ENCODE measurements at places on chromosomes 7 and 10. TPM values are rescaled to one million over a fixed set of nuclear protein-coding genes. Genes with fewer than 3 reads are reported as not detected.

Gene EN2
- not detected for polyA plus RNA-seq

Gene WNT16
- polyA plus RNA-seq = 0.05 TPM

Gene MBL2
- polyA plus RNA-seq = not detected

Gene CACNB2
- not detected for polyA plus RNA-seq

Gene NOS3
- polyA plus RNA-seq = 0.26 TPM

Gene SLC26A3
- polyA plus RNA-seq = not detected

Gene CRYGN
- not detected for polyA plus RNA-seq

Gene PTN
- not detected for polyA plus RNA-seq

Gene CHST3
- not detected for polyA plus RNA-seq

Gene PAX4
- not detected for polyA plus RNA-seq

Gene RAPGEF5
- not detected for polyA plus RNA-seq

Gene CTAGE15
- 0.04 TPM for polyA plus RNA-seq

Gene SPDYE3
- 1.2 TPM for polyA plus RNA-seq

Gene AASS
- polyA plus RNA-seq = not detected

Gene OPALIN
- not detected for polyA plus RNA-seq

Gene WDR86
- 0.30 TPM for polyA plus RNA-seq

Gene PILRA
- polyA plus RNA-seq = 364 TPM

Gene PLXDC2
- 93.6 TPM for polyA plus RNA-seq

Gene UNCX
- not detected for polyA plus RNA-seq

Data from CD14-positive monocyte (primary cell).